Muscle of leg (tissue), 16 donors: ENCODE measurements at places on chromosomes 7 and 10.

DNA sequence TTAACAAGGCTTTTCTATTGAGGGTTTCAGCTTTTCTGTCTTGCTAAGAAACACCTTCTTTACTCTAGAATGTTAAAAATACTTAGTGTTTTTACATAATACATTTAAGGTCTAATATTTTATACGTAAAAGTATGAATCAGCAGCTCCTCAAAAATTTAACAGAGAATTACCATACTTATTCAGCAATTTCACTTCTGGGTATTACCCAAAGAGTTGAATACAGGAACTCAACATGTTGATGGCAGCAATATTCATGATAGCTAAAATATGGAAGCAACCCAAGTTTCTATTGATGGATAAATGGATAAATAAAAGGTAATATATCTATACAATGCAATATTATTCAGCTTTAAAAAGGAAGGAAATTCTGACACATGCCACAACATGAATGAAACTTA, 9.7 kb upstream of the OR13A1 start:
- peak; percentile 4 for DNase-seq

DNA sequence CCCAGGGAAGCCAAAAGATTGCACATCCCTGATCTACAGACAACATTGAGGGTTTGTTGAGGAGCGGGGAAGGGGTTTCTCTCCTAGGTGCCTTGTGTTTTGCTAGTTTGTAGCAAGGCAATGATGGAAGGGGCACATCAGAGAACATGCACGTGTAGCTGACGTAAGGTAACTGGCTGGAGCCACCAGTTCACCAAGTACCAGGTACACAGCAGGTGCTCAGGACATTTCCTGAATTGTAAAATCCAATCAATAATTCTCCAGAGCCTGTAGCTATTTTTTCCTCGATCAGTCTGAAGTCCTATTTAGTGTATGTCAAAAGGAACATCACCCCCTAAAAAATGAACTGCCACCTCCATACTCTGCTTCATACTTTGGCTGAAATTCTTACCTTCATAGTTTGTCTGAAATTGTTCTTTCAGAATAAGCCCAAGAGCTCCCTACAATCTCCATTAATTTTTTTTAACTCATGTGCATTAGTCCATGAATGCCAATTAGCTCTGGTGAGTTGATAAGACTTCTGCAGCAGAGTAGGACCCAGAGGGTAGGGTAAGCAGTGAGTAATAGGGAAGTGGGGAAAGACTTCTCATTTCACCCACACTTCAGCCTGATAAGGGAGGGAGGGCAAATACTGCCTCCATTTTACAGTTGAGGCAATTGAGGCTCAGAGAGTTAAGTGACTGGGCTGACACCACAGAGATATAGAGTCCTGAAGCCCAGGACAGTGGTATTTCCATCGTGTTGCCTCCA, 36.0 kb upstream of the SLC26A3 start:
- DNase-seq, result no peak

GRCh38 chr10:73083221-73083620, 13.4 kb downstream of the P4HA1 start:
- DNase-seq, result peak; percentile 51

DNA sequence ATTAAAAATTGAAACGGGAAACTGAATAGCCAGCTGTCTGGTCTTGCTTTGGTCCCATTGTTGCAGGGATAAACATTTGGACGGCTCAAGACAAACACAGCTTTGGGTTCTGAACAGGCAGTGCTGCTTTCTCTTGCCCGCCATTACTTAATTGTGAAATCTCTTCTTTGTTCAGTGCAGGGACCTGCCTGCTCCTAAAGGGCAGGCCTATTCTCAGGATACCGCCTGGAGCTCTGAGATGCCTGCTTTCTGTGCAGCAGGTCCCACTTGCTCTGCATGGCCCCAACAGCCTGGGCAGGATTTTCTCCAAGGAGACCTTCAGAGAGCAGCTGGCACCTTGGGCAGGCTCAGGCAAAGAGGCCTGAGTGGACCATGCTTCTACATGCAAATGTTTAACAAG, 237.6 kb downstream of the KCNMA1 start:
- no peak for DNase-seq

DNA sequence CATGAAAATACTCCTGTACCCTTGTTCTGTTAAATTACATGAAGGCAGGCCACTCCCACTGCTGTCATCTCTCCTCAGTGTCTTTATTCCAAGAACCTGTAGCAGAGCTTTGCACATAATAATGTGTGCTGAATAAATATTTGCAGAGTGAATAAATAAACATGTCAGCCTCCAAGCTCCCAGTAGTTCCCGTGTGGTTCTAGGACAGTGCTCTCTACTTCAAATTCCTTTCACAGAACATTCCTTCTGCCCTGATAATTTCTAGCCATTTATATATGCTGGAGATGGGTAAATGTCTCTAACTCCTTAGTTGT, 20.3 kb upstream of the HYAL4 start:
- DNase-seq, result no peak

DNA sequence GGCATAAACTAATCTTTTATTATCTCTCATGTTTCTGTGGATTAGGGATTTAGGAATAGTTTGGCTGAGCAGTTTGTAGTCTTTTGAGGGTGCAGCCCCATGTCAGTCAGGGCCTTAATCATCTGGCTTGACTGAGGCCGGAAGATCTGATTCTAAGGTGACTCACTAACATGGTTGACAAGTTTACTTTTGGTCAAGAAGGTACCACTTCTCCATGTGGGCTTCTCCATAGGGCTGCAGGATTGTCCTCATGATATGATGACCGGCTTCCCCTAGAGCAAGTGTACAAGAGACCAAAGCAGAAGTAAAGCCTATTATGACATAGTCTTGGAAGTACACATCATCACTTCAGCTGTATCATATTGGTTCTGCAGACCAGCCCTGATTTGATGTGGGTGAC, 45.9 kb upstream of the OIT3 start:
- DNase-seq, result no peak

GRCh38 chr10:6217611-6218010, 14.9 kb downstream of the PFKFB3 start:
- DNase-seq, result no peak

DNA sequence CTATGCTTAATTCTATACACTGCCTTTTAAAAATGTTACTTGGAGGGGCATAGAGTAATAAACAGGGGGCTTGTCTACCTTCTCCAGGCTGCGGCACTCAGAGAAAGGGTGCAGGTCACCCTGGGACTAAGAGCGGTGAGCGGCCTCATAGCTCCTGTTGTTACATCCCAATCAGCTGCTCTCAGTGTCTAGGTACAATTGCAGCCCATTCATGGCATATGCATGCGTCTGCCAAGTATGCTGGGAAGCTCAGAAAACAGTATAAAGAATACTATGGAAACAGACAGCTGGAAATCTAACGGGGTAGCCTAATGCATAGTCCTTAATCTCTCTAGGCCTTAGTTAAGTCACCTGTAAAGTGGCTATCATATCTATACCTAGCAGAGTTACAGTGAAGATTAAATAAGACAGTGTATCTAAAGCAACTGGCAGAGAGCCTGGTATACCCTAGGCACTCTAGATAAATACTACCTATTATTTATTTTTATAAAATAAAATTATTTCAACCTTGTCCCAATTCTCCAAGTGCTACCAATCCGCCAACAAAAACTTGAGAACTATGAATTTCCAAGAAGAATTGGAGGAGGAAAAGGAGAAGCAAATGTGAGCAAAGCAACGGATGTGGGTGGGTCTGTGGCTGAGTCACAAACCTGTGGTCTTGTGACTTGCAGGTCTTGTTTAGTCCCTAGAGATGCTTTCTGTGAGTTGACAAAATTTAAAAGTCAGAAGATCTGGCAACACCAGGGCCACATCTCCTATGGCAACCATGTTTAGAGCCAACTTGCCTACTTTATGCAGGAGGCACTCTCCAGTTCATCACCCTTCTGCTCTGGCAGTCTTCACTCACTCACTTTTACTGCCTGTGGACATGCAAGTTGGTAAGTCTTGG, 183.0 kb downstream of the RAPGEF5 start:
- DNase-seq, result no peak

GRCh38 chr10:32955299-32955772, 2.7 kb downstream of the ITGB1 start:
- DNase-seq, result no peak

DNA sequence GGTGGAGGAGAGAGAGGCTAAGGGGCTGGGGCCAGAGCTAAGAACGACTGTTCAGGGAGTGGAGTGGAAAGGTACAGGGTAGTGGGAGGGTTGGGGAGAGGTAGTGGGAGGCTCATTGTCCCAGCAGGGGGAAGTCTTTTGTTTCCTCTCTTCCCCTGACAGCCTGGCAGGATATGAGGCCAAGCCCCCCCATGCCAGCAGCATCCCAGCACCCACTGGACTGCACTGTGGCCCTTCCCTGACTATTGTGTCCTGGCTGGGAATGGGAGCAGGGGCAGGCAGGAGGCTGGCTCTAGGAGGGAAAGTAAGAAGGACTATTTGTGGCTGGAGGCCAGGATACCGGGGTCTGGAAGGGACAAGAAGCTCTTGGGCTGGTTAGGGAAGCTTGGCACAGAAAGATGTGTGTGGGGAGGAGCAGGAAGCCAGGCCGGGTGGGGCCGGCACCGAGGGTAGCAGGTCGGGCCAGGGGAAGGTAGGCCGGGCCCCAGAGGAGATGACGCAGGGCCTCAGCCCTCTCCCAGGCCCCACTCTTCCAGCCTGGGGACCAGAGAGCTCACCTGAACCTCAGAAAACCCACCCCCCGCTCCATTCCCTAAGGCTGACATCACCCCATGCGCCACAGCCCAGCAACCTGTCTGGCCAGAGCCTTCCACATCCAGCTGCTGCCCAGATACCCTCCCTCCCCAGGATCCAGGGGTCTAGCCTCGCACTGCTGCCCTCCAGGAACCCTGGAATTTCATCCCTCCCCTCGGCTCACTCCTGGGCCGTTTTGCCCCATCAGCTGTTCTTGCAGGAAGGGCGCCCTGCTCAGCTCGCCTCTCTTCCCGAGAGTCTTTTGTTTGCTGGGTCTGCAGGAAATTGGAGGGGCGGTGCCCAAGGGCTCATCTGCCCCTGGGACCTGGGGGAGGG, 8.8 kb upstream of the EPHB4 start:
- peak; percentile 64 for DNase-seq

- DNase-seq, result no peak
These were observed 32.8 kb downstream of the SGMS1 start for GRCh38 chr10:50590935-50591334.

GRCh38 chr7:131508754-131509486, 47.5 kb downstream of the PODXL start:
- DNase-seq, result no peak

GRCh38 chr7:149715476-149715875, 57.9 kb downstream of the ZNF467 start:
- no peak for DNase-seq

GRCh38 chr7:12287901-12288300, 76.8 kb downstream of the TMEM106B start:
- peak; percentile 4 for DNase-seq

DNA sequence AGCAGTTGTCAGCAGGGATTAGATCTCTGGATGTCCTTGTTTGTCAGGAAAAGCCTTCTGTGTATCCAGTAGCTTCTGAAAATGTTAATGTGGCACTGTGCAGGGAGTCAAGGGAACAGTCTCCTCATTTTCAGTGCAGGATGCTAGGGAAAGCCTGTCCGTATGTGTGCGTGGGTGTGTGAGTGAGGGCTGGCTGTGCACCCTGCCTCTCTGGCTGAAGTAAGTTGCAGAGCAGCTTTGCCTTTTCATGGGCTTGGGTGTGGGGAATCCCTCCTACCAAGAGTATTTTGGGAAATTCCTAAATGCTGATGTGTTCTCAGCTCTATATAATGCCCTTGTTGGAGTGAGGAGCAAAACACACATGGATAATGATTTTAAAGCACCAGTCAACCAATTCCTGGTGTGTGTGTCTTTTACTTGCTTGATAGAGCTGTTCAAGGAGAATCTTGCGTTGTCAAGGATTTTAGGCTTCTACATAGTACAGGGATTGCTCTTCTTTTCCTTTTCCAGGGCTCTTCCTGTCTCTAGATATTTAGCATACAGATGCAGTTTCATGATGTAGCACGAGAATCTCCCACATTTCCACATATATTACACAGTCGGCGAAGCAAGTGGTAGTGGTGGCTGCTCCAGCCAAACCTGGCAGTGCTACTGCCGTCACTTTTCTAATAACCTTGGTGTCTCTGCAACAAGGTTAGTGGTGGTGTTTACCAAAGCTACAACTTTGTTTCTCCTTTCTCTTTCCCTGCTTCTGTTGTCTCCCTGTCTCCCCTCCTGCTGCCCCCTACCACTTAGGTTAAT, 92.8 kb downstream of the MCU start:
- peak; percentile 95 for DNase-seq

DNA sequence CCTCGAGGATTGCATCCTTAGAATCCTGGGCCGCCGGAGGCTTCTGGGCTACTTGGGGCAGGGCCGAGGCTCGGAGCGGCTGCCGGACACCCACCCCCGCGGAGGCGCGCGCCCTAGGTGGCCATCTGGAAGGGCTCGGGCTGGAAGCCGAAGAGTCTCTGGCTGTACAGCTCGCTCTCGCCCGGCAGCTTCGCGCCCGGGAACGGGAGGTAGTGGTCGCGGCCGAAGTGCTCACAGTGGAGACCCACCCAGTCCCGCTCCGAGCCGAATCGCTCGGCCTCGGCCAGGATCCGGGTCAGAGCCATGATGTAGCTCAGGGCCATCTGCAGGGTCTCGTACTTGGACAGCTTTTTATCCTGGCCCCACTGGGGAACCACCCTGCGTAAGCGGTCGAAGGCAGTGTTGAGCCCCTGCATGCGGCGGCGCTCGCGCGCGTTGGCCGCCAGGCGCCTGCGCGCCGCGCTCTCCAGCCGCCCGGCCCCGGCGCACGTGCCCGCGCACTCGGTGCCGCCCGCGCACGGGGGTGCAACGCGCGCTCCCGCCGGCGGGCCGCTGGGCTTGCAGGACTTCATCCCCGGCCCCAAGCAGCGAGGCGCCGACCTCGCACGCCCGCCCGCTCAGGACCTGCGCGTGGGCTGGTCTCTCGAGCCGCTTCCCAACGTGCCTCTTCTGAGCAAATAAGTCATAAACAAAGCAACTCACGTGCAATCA, 652 bp downstream of the ATOH7 start:
- peak; percentile 86 for DNase-seq

- no peak for DNase-seq
These were observed 61.4 kb upstream of the COMTD1 start for GRCh38 chr10:75297021-75297599.

DNA sequence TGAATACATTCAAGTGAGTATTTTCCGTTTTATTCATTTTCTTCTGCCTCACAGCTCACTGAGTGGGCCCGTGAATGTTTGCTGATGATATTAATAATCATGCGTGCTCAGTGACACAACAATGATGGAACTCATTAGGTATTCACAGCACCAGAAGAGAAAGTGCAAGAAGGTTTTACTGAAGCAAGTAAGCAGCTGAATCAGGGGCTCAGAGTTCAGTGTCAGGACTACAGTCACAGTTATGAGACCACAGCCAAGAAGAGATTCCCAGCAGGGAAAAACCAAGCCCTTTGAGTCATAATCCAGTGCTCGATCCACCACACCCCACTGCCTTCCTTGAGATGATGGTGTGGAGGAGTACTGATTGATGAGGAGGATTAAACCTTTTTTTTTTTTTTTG, 247.4 kb downstream of the KIAA1217 start:
- no peak for DNase-seq

GRCh38 chr7:120993553-120994191, 5.2 kb downstream of the CPED1 start:
- no peak for DNase-seq

- DNase-seq, result no peak
These were observed 68.7 kb downstream of the LRRC17 start for GRCh38 chr7:102981451-102981850.
